NCI-H2081 (cell line): ENCODE measurements at places on chromosomes 7 and 10.

- no peak for DNase-seq
These were observed 32.3 kb downstream of the GARS1 start for GRCh38 chr7:30627026-30627425.

GRCh38 chr7:139838276-139838675 is 9.2 kb downstream of the TBXAS1 start:
- no peak for DNase-seq

DNA sequence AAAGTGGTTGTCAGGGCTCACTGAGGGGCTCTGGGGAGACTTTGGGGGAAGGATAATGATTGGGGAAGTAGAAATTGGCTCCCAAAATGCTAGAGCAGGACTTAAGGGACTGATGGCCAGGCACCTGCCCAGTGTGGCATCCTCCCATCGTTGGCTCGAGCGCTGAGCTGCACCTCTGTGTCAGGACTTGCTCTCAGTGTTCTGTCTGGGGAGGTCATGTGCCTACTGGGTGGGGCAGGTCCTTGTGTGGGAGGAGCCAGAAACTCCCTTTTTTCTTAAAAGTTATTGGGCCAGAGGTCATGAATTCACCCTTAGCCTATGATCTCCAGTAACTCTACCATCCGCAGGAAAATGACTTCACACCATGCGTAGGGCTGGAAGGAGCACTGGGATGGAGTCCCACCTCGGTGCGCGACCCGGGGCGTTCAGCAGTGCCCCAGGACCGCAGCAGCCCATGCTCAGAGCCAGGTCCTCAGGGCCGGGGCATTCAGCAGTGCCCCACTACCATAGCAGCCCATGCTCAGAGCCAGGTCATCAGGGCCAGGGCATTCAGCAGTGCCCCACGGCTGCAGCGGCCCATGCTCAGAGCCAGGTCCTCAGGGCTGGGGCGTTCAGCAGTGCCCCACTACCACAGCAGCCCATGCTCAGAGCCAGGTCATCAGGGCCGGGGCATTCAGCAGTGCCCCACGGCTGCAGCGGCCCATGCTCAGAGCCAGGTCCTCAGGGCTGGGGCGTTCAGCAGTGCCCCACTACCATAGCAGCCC is 221.9 kb downstream of the EBF3 start:
- DNase-seq: no peak

GRCh38 chr10:15209827-15210509 is 41.5 kb upstream of the NMT2 start:
- DNase-seq: peak; percentile 66

- no peak for DNase-seq
These were observed 202.4 kb downstream of the ELFN1 start for GRCh38 chr7:1872191-1873069.

GRCh38 chr7:95687759-95688343 is 84.5 kb upstream of the DYNC1I1 start:
- DNase-seq: peak; percentile 59

GRCh38 chr10:133315847-133316246 is 7.1 kb downstream of the ZNF511 start:
- DNase-seq: no peak

- DNase-seq: no peak
These were observed 857.8 kb downstream of the KCNMA1 start for GRCh38 chr10:76779796-76780301.
